ENCODE measurements at places on chromosomes 3 and 15. TPM values are rescaled to one million over a fixed set of nuclear protein-coding genes. Genes with fewer than 3 reads are reported as not detected.

The LMAN1L gene
- polyA plus RNA-seq: not detected

The LPP gene
- 23.5 TPM for polyA plus RNA-seq

The COPG1 gene
- polyA plus RNA-seq: 101 TPM

The CHRNA3 gene
- polyA plus RNA-seq: not detected

The KY gene
- 0.36 TPM for polyA plus RNA-seq

GRCh38 chr3:164903820-164904451 lies 174.4 kb downstream of the SI start:
- DNase-seq: no peak
- no peak overlapping the region for H3K27ac ChIP-seq
- no peaks in the 10 kb centered on the region for H3K27me3 ChIP-seq
- H3K4me1 ChIP-seq: no peaks in the 10 kb centered on the region
- H3K36me3 ChIP-seq: no peaks in the 10 kb centered on the region
- H3K4me3 ChIP-seq: no peak overlapping the region

GRCh38 chr3:108088146-108088545 lies 2.7 kb downstream of the CD47 start:
- H3K36me3 ChIP-seq: no peaks in the 10 kb centered on the region
- H3K27me3 ChIP-seq: no peaks in the 10 kb centered on the region
- no peak for DNase-seq
- H3K4me3 ChIP-seq: peak overlapping the region; percentile 1

- no peaks in the 10 kb centered on the region for H3K36me3 ChIP-seq
- DNase-seq: no peak
- H3K4me1 ChIP-seq: no peaks in the 10 kb centered on the region
- H3K27ac ChIP-seq: no peak overlapping the region
- H3K4me3 ChIP-seq: no peak overlapping the region
These were observed 17.5 kb downstream of the ALS2CL start for GRCh38 chr3:46675843-46676567.

DNA sequence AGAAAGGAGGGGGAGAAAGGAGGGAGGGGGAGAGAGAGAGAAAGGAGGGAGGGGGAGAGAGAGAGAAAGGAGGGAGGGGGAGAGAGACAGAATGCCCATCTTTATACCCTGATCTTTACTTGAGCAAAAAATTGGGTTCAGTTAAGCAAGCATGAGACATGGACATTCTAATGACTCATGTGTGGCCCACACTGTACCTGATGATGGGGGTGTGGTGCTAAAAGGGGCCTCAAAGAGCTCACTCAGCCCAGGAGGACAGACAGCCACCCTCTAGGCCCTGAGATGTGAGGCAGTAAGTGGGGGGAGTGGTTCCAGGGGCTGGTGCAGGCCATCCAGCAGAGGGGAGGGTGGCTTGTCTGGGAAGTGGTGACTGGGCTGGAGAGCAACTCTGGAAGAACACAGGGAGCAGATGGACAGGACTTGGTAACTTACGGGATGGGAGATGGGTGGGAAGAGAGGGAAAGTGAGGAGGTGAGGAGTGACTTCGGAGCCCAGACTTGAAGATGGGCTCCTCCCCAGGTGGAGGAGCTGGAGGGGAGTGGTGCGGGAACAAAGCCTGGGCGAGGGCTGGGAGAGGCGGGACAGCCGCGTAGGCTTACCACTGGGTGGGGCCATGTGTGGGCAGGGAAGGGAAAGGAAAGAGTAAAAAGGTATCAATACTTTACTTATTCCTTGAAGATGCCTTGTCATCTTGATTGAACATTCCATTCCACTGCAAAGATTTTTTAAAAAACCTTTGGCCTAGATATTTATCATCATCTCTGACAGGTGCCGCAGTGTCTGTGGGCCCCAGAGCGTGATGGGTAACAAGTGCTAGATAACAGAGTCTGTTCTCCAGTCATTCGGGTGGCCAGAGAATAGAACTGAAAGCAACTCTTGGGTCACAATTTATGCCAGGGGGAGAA lies 32.3 kb downstream of the TSPAN3 start:
- DNase-seq: no peak
- peaks cover 27% of the 10 kb centered on the region for H3K36me3 ChIP-seq
- no peak overlapping the region for H3K27ac ChIP-seq
- H3K27me3 ChIP-seq: no peaks in the 10 kb centered on the region
- no peaks in the 10 kb centered on the region for H3K4me1 ChIP-seq

- DNase-seq: no peak
- H3K4me3 ChIP-seq: no peak overlapping the region
- H3K4me1 ChIP-seq: no peaks in the 10 kb centered on the region
- H3K36me3 ChIP-seq: no peaks in the 10 kb centered on the region
These were observed 28.4 kb upstream of the MEF2A start for GRCh38 chr15:99537344-99537743.

DNA sequence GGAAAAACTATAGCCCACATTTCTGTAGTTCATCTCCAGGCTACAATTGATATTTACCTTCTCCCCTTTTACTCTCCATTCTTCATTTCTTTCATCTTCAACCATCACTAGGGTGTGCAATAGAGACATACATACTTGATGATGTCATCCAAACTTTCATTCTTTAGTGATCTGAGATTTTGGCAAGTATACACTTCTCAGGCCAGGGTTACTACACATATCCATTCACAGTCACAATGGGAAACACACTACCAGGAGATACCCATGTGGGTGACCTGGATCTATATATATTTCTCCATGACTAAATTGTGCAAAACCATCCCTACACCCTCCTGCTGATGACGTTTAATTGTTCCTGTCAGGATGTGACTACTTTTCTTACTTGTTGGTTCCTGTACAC lies 769.5 kb upstream of the DPPA4 start:
- H3K27ac ChIP-seq: no peak overlapping the region
- no peaks in the 10 kb centered on the region for H3K36me3 ChIP-seq
- no peak for DNase-seq
- H3K4me3 ChIP-seq: no peak overlapping the region

DNA sequence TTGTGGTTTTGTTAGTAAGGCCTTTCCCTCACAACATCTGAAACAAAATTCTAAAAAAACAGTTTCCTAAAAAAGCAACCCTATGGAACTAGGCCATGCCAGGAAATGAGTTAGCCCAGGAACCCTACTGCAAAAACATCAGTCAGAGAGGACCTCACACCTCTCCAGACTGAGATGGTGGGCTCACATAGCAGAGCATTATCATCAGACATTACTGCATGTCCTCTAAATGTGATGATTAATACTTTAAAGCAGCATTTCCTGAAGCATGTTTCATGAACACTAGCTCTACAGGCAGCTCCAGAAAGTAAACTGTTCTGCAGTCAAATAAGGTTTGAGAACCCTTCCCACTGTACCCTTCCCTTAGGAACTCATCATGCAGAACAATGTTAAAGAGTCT lies 232.3 kb upstream of the MRPL3 start:
- H3K27me3 ChIP-seq: no peaks in the 10 kb centered on the region
- no peaks in the 10 kb centered on the region for H3K36me3 ChIP-seq
- H3K4me1 ChIP-seq: no peaks in the 10 kb centered on the region
- H3K27ac ChIP-seq: no peak overlapping the region
- DNase-seq: no peak

GRCh38 chr15:37019479-37020433 lies 80.6 kb downstream of the MEIS2 start:
- H3K4me3 ChIP-seq: no peak overlapping the region
- DNase-seq: no peak
- H3K36me3 ChIP-seq: no peaks in the 10 kb centered on the region
- H3K4me1 ChIP-seq: no peaks in the 10 kb centered on the region

DNA sequence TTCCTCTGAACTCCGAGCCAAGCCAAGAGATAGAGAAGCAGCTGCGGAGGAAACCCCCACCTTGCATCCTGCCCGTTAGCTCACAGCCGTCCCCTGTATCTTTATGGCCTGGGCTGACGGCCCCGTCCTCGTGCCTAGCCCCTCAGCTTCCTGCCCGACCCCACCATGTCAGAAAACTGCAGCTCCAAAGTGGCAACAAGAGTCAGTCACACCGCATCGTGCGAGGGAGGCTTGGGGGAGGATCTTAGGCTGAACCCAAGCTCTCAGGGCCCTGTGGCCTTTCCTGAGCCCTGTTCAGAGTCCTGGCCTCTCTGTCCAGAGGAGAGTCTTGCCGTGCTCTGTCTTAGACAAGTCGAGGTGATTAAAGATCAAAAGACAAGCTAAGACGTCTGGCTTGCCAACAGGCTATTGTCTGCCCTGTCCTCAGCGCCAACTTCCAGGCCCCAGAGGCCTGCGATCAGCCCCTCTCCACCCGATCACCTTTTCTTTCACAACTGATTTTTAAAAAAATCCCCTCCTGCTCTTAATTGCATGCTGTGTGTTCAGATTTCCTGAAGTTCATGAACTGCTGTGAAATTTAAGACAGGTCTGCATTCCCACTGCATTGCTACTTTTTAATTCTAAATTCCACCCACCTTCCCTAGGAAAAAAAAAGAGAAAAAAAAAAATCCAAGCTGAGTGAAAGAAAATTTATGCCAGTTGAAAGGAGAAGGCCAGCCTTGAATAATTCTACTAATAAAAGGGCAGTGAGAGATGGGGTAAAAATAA lies 89.7 kb upstream of the WNT5A start:
- H3K27ac ChIP-seq: no peak overlapping the region
- no peaks in the 10 kb centered on the region for H3K36me3 ChIP-seq
- no peaks in the 10 kb centered on the region for H3K27me3 ChIP-seq

DNA sequence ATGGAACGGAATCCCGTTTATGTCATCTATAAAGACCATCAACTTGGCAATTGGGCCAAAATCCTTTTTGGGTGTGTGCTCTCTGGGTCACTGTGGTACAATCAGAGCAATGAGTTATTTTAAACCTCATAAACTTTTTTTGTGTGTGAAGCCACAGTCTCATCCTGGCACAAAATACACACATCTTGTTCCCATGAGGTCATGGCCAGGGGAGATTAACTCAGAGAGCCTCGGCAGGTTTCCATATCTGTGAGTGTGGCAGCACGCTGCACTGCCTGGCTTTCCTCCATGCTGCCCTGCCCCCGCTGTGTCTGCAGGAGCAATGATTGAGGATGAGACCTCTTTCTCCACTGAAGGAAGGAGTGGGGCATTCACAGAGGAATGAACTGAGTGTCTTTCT lies 54.0 kb upstream of the DLG1 start:
- no peaks in the 10 kb centered on the region for H3K27me3 ChIP-seq
- H3K27ac ChIP-seq: no peak overlapping the region
- H3K4me3 ChIP-seq: no peak overlapping the region
- DNase-seq: no peak
- H3K36me3 ChIP-seq: no peaks in the 10 kb centered on the region

DNA sequence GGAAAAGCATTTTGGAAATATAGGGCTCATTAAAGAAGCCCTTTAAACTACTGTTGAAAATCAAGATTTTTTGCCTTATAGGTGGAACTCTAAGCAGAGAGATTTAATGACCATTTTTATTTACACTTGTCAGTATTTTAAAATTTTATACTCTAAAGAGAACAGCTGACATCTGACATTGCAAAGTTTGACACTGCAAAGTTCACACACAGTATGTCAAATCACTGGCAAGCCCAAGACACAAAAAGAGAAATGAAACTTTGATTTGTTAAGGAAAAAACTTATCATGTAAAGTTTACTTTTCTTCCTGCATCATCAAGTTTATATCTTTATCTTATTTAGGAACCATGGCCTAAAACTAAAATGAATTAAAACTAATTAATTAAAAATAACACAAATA lies 40.2 kb downstream of the DPH6 start:
- no peak for DNase-seq
- H3K27me3 ChIP-seq: no peaks in the 10 kb centered on the region
- no peaks in the 10 kb centered on the region for H3K36me3 ChIP-seq
- no peak overlapping the region for H3K4me3 ChIP-seq
- H3K4me1 ChIP-seq: no peaks in the 10 kb centered on the region

DNA sequence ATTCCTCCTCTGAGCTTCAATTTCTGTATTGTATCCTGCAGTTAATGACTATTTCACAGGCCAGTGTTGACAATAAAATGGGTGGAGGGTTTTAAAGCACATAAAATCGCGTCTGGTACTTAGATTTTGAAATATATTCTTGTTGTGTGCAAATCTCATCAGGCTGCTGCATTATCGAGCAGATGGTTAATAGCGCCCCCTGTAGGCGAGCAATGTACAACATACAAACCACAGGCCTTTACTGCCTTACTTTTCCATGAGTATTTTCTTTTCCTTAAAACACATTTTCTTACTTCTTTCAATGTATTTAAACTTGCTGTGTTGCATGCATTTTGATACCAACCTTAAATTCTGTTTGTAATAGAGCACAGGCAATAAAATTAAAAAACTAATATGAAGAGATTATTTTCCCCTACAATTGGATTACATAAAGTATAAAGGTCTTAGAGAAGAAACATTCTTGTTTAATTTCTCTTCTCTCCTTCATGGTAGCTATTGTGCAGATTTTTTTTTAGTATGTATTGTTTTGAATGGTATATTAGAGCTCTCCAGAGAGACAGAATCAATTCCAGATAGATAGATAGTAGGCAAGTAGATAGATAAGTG lies 608.4 kb downstream of the CADM2 start:
- H3K27ac ChIP-seq: no peak overlapping the region
- H3K4me3 ChIP-seq: no peak overlapping the region
- no peaks in the 10 kb centered on the region for H3K36me3 ChIP-seq
- H3K27me3 ChIP-seq: no peaks in the 10 kb centered on the region
- DNase-seq: no peak

GRCh38 chr3:111861391-111861790 lies 2.3 kb downstream of the PHLDB2 start:
- no peak overlapping the region for H3K4me3 ChIP-seq
- H3K27me3 ChIP-seq: peaks cover 5% of the 10 kb centered on the region
- H3K27ac ChIP-seq: no peak overlapping the region
- DNase-seq: no peak
- peaks cover 6% of the 10 kb centered on the region for H3K4me1 ChIP-seq

GRCh38 chr3:178184833-178185232 lies 351.4 kb upstream of the KCNMB2 start:
- no peak overlapping the region for H3K4me3 ChIP-seq
- H3K4me1 ChIP-seq: no peaks in the 10 kb centered on the region
- no peak for DNase-seq
- H3K27me3 ChIP-seq: no peaks in the 10 kb centered on the region
- no peak overlapping the region for H3K27ac ChIP-seq
- no peaks in the 10 kb centered on the region for H3K36me3 ChIP-seq

DNA sequence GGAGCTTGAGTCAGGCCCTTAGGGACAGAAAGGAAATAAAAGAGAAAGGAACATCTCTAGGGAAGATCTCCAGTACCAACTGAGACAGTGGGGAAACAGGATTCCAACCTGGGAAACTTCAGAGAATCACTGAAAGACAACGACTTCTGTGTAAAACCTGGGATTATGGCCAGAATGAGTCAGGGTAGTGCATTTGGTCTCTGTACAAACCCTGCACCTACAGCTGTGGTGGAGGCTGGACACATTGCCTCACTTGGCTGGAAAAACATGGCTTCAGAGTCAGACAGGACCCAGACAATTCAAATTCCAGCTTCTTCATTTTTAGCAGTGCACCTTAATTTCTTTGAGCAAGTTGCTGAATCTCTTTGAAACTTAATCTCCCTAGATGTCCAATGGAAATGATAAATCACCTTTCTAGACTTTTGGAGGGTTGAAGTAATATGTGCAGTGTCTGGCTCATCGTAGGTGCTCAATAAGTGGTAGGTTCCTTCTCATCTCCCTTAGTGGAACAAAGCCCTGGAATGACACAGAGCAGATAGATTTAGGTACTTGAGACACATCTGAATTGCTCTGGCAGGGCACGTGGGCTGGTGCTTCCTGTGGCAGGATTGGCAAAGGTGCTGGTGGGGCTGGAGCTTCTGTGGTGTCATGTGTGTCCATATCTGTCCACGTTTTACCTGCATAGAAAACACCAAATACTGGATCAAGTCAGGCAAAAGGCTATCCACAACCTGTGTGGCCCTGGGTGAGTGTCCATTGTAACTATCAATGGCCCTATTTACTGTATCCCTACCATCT lies 6.1 kb upstream of the CLSTN2 start:
- DNase-seq: no peak
- H3K27ac ChIP-seq: no peak overlapping the region
- no peaks in the 10 kb centered on the region for H3K4me1 ChIP-seq
- no peaks in the 10 kb centered on the region for H3K36me3 ChIP-seq
- H3K27me3 ChIP-seq: peaks cover 5% of the 10 kb centered on the region

All from CD8-positive, alpha-beta memory T cell (primary cell).